Glutamatergic neuron (in vitro differentiated cells): ENCODE measurements at places on chromosomes 5 and 9. TPM values are rescaled to one million over a fixed set of nuclear protein-coding genes. Genes with fewer than 3 reads are reported as not detected.
A peak's percentile ranks its signal among the peaks of the same experiment; 100 is the strongest.

HSDL2 gene
- total RNA-seq = 4.8 TPM

GRCh38 chr9:117344892-117345660 is 69.8 kb downstream of the ASTN2 start:
- no peak for DNase-seq

SH3RF2 gene
- total RNA-seq = not detected

DNA sequence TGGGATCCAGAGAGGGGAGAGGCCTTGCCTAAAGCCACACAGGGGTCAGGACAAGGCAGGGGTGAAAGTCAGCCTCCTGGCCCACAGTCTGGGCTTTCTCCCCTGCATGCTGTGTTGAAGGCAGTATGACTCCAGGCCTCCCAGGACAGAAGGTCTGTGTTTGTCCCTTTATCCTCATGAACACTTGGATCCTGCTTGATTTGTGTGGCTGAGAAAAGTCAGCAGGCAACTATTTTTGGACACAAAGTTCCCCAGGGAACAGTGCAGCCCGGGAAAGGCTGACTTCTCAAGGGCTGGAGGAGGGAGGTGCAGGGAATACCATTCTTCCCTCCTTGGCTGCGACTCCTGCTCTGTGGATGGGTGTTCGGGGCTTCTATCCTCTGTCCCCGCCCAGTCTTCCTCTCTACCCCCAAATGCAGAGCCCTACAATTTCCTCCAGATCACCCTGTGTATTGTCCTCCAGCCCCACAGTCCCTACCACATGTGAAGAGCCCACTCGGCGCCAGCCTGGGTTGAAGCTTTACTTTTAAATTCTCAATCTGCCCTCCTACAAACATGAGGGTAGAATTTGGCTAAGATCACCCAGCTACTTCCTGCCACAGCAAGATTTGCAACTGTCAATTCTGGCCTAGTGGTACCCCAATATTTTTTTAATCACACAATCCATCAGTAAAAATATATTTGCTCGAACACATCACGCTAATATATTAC is 4.1 kb downstream of the AKNA start:
- no peak for DNase-seq

GABBR2 gene
- total RNA-seq = 116 TPM

DNA sequence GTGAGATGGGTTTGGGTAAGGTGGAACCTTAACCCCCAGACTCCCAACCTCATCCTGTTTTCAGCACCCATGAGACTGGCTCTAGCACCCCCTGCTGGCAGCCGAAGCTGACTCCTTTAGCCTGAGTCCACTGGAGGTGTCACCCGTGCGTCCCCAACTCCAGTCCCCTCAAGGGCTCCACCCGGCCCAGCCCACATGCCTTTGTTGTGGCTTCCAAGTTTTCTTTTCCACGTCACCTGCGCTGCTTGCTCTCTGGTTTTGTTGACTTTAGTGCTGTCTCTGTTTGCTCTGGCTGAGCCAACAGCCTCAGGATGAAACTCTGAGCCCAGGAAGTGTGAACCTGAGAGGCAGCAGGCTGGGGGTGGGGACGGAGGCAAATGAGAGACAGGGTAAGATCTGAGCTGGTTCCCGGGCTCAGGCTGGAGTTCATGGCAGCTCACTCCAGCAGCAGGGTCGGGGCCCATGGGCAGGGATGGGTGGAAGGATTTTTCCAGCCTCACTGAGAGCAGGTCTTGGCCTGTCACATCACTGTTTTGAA is 13.2 kb upstream of the AQP7 start:
- peak; percentile 70 for DNase-seq

ARHGEF37 gene
- 1.0 TPM for total RNA-seq

GRCh38 chr9:108021096-108021710 is 531.6 kb upstream of the KLF4 start:
- DNase-seq = no peak

- DNase-seq = no peak
Measured at GRCh38 chr9:113580954-113581311, 117.4 kb downstream of the RGS3 start.

GRCh38 chr5:16732356-16732755 is 115.6 kb upstream of the RETREG1 start:
- DNase-seq = no peak

GRCh38 chr5:163997965-163998364 is 492.5 kb downstream of the MAT2B start:
- DNase-seq = no peak

NINJ1 gene
- 29.4 TPM for total RNA-seq

DNA sequence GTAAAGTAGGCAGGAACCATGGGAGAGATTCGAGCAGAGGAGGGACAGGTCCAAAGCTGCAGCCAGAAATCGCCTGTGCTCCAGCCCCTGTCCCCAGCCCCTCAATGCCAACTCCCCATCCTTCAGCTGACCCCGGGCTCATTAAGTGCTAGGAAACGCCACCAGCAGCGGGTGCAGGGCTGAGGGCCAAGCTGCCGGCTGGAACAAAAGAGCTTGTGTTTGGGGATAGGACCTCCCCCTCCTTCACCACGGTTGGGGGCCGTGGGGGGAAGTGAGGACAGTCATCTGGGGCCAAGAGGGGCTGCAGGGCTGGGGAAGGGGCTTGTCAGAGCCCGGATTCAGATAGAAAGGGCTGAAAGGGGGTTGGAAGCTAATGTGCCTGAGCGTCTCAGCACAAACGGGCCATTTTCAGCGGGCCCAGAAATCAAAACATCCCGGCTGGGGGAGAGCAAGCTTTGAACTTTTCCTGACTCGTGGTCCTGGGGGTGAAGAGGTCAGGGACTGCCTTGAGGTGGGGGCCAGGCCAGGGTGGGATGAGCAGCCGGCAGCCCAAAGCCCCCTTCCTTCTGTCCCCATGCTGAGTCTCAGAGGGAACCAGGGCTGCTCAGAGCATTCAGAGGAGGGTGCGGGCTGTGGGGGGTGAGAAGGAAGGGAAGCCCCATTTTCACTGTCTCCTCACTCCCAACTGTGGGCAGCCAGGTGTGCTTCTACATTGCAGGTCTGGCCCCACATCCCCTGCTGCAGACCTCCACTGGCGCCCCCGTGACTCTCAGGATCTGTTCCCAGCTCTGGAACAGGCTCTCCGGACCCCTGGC is 69.4 kb upstream of the DAB2IP start:
- DNase-seq = no peak

PCDHA10 gene
- total RNA-seq = 47.7 TPM

GRCh38 chr9:94821098-94821887 is 94.8 kb downstream of the AOPEP start:
- DNase-seq = no peak

DNA sequence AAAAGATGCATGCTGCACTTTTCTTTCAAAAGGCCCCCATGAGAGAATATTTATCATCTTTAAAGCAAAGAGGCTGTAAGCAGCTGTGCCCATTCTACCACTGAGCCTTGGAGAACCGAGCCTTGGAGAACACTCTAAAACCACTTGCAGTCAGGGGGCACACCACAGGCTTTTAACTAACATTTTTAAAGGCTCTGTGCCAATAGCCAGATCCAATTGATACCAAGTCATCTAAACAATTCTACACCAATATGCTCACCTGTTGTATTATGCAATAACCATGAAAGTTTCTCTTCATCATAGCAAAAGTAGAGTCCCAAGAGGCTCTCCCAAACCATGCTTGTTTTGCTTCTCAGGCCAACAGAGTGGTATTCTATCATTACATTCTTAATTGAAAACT is 1090.5 kb upstream of the SEMA6A start:
- no peak for DNase-seq

CDC20B gene
- total RNA-seq = 0.34 TPM

DNA sequence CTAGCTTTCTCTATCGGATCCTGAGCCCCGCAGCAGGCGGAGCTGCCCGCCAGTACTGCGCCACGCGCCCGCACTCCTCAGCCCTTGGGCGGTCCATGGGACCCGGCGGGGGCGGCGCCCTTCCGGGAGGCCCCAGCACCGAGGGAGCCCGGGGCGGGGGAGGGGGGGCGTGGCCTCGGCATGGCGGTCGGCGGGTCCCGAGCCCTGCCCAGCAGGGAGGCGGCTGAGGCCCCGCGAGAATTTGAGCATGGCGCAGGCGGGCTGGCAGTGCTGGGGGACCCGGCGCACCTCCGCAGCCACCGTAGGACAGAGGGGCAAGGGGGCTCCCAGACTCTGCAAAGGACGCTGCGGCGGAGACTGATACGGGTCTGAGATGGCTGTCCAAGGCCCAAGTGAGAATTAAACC is 6.8 kb downstream of the ZDHHC11B start:
- no peak for DNase-seq

DNA sequence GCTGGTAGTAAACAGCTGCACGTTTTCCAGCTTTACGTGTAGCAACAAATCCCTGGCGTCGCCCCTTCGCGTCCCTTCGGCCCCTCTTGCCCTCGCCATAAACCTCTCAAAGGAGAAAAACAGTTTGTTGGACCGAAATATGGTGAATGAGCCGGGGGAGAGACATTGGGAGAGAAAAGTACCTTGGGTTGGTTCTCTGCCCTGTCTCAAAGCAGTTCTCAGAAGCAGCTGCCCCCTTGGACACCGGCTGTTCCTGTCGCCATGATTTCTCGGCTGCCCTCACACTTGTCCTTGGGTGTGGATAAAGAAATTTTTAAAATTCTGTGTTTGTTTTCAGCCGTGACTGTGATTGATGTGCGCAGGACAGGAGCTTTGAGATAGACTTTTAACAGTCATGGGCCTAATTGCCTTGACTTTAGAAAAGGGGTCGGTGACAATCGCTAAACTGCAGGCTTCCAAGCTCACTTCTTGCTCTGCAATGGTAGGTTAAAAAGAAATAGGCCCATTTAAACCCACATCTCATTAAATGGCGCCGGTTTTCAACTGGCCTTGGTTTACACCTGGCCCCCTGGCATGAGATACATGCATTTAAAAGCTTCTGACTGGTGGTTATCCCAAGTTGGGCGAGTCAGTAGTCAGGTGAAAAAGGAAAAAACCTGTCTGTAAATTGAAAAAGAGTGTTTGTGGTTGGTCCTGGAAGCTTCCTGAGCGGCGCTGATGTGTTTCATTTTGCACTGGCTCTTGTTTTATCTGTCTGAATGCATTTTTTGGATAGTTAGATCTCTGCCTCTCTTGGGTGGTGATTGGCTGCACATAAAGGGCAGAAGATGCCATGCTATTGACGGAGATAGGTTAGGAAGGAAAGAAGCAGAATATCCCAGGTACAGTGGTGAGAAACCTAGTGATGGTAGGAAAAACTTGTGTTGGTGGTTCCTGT is 983 bp downstream of the RCL1 start:
- no peak for DNase-seq

ST8SIA4 gene
- total RNA-seq = 12.6 TPM

- DNase-seq = no peak
Measured at GRCh38 chr5:14465776-14466175, 115.8 kb upstream of the OTULINL start.

- no peak for DNase-seq
Measured at GRCh38 chr9:130763331-130764171, 70.0 kb downstream of the EXOSC2 start.

GRCh38 chr5:65391591-65391990 is 90.1 kb downstream of the ADAMTS6 start:
- no peak for DNase-seq

TMEM171 gene
- 1.1 TPM for total RNA-seq

DNA sequence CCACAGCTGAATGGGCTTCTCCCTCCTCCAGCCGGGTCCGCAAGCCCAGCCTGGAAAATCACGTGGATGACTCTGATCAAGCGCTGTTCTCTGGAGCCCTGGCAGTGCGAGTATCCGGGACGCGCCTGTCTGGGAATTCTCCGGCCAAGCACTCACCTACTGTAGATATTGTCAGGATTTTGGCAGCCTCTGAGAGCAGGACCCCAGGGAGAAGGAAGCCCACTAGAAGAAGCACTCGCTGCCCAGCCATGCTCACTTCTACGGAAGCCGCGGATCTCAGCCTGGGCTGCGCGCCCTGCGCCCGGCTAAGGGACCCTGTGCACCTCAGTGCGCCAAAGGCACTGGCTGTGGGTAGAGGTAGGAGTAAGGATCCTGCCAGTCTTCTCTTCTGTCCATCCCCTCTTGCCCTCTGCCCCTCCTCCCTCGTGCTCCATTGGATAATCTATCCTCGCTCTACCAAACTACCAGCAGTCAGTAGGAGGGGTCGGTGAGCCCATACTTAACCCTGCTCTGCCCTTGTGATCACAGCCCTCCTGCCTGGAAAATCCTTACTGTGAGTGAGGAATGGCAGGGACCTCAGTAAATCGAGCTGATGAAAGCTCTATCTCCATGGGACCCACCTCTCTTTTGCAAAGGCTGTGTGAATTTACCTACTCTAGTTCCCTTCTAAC is at the start of gene UGT3A2:
UGT3A2 (minus strand) TSS at position 343 of the 671 bp plus-strand sequence; CDS start at position 250, 93 bp downstream.
- peak; percentile 33 for DNase-seq

DNA sequence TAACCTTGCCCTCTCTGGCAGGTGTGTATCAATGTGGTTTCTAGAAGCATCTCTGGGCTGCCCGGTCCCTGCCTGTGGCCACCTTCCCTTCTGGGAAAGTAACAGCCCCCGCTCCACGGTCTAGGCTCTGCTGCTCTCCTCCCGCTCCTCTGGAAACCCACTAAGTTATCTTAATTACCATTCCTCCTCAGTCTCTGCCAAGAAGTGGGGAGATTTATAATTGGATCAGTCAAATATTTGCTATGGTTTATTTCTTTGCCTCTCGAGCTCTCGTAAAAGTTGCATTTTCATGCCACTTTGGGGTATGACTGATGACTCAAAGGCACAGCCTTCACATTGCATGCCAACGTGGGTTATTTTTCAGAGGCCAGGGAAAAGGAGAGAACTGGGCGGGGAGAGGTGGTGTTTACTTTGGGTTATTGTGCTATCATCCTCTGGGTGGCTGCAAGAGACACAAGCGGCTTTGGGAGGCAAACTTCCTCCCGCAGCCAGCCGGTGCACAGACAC is 205.3 kb upstream of the WWC1 start:
- no peak for DNase-seq

PDE6A gene
- total RNA-seq = not detected

GABRP gene
- total RNA-seq = not detected

- no peak for DNase-seq
Measured at GRCh38 chr9:95780751-95781150, 94.7 kb upstream of the ERCC6L2 start.
